Hair follicular keratinocyte (primary cell): ENCODE measurements at places on chromosomes 11 and 22. TPM values are rescaled to one million over a fixed set of nuclear protein-coding genes. Genes with fewer than 3 reads are reported as not detected.

The CLCF1 gene
- 4.6 and 4.7 TPM in 2 replicates for total RNA-seq

The OR2AT4 gene
- not detected in 2 replicates for total RNA-seq

The TRIM64C gene
- total RNA-seq: not detected in 2 replicates

The C22orf42 gene
- not detected in 2 replicates for total RNA-seq

The PRR5L gene
- 14.8 and 23.0 TPM in 2 replicates for total RNA-seq

The RAB36 gene
- 0.47 and 1.4 TPM in 2 replicates for total RNA-seq

The GSTT4 gene
- not detected in 2 replicates for total RNA-seq

The SLN gene
- not detected in 2 replicates for total RNA-seq

The PLA2G3 gene
- total RNA-seq: 0.23 and 0.31 TPM in 2 replicates

The OR51B2 gene
- not detected in 2 replicates for total RNA-seq

The SCUBE2 gene
- total RNA-seq: 0.34 and 1.3 TPM in 2 replicates

The SERPIND1 gene
- not detected in 2 replicates for total RNA-seq

The MUC15 gene
- 0.16 TPM in 1 of 2 replicates, not detected in the other for total RNA-seq

The ALDH3B1 gene
- 0.31 and 0.61 TPM in 2 replicates for total RNA-seq

The USP2 gene
- total RNA-seq: 0.08 and 0.84 TPM in 2 replicates

The CEP164 gene
- total RNA-seq: 20.6 and 21.2 TPM in 2 replicates

The CBLIF gene
- not detected in 2 replicates for total RNA-seq

The SGSM1 gene
- 0.04 and 0.16 TPM in 2 replicates for total RNA-seq

The EIF3D gene
- total RNA-seq: 437 and 456 TPM in 2 replicates

The ROBO4 gene
- total RNA-seq: 5.8 and 6.8 TPM in 2 replicates

The TESMIN gene
- 6.6 and 9.8 TPM in 2 replicates for total RNA-seq
